ENCODE measurements at places on chromosomes 5 and 9. TPM values are rescaled to one million over a fixed set of nuclear protein-coding genes. Genes with fewer than 3 reads are reported as not detected.

GRCh38 chr5:74085782-74086181, 459.8 kb downstream of the ARHGEF28 start:
- no peak for DNase-seq

GRCh38 chr5:172799416-172799815, 28.4 kb upstream of the DUSP1 start:
- DNase-seq: no peak

- DNase-seq: no peak
These were observed 143.0 kb upstream of the EGFLAM start for GRCh38 chr5:38115318-38115827.

DNA sequence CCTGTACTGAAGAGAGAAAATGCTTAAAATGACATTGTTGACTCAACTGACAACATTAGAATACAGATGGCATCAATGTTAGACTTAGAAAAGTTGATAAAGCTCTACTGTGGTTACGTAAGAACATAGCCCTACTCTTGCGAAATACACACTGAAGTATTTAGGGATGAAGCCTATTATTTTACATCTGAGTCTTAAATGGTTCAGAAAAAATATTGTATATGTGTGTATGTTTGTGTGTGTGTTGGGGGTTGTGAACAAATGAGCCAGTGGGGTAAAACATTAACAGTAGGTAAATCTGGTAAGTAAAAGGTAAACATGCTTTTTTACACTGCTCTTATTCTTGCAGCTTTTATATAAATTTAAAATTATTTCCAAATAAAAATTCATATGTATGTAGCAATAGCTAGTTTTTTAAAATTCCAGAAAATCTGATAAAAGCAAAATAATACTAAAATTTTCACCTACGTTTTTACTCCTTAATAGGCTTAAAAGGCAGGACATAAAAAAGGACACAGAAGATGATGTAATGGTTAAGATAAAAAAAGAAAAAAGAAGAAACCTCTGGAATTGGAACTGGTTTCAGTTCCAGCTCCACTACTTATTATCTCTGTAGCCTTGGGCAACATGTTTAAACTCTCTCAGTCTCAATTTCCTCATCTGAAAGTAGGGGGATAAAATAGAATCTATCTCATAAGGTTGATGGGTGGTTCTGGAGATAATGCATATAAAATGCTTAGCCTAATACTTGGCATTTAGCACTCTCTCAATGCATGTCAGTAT, 44.3 kb downstream of the GARNL3 start:
- DNase-seq: no peak

GRCh38 chr5:163585206-163585605, 79.8 kb downstream of the MAT2B start:
- no peak for DNase-seq

GRCh38 chr5:14977058-14977685, 105.6 kb upstream of the ANKH start:
- DNase-seq: no peak

DNA sequence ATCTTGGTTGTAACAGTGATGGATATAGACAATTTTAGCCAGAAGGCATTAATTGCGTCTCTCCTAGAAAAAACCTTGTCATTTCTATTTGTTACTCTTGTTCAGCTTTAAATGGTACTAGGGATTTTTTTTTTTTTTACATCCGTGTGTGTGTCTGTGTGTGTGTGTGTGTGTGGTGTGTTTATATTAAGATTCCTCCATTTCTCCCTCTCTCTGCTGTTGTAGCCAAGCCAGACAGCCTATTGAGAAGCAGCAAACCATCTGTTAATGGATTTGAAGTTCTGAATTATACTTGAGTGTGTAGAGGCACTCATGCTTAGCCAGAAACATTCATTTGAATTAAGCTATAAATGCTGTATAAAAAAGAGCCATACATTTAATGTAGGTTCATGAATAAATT, 72.3 kb downstream of the SLF1 start:
- no peak for DNase-seq

- DNase-seq: no peak
These were observed 27.6 kb downstream of the TBC1D2 start for GRCh38 chr9:98227883-98228282.

DNA sequence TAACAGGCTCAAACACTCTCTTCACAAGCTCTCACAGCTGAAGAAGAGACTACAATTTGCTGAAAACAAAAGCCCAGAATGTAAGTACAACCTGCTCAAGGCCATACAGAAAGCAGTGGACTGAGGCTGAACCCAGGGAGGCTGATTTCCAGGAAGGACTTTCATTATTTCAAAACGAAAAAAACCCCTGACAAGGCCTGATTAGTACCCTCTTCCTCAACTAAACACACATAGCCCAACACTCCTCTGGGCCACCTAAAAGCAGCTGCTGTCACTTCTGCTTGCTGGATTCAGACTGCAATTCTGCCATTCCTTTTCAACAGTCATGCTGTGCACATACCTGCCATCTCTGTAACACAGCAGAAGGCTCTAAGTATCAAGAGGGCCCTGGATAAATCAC, 18.2 kb downstream of the NRG2 start:
- DNase-seq: no peak

DNA sequence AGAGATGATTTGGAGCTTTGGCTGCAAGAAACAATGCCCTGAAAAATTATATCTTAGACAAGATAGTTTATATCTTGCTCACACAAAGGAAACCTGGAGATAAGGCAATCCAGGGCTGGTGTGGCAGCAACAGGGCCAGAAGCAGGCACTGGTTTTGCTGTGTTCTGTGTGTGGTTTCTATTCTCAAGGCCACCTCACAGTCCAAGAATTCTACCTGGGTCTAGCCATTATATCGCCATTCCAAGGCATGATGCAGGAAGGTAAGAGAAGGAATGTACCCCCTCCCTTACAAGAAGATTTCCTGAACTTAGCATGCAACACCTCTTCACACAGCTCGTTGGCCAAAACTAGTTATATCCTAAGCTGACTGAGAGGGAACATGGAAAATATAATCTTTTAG, 74.5 kb upstream of the MEGF10 start:
- no peak for DNase-seq

DNA sequence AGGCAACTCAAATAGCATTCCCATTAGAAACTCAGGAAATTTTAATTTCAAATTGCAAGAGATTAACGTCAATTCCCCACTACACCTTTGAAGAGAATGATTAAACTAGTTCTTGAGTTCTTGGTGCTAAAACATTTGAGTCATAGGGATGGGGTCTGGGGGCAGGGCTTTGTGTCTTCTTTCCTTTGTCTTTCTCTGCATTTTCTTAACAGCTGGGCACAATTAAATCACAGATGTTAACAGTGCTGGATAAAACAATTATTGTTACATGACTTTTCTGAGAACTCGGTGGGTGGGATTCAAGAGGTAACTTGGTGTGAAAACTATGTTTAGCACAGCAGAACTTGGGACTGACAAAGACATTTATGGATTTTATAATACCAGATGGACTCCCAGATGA, 351.9 kb upstream of the TNC start:
- DNase-seq: no peak

- DNase-seq: no peak
These were observed 14.2 kb upstream of the C5orf46 start for GRCh38 chr5:147920420-147921030.

DNA sequence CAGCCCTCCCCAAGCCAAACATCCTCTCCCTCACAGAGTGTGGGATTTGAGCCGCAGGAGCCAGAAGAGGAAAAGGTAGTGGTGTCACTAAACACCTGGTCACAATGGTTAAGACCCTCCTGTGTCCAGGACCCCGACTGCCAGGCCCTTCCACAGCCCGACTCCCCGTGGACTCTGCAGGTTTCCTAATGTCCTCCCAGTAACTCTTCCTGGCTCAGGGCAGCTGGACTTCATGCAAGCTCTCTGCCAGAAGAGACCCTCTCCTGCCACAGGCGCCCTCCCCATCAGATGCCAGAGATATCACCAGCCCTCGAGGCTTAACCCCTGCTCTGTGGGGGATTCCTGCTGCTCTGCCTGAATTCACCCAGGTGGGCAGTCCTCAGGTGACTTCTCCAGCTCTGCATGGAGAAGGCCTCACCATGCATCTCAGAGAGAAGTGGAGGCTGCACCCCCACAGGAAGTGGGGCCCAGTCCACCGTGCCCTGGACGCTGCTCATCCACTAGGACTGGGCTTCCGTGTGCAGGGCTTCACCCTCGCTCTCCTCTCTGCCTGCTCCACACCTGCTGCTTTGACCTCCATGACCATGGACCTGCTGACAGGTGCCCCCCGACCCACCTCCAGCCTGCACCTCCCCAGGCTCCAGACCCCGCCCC, 111.2 kb downstream of the ADAMTS2 start:
- DNase-seq: no peak

DNA sequence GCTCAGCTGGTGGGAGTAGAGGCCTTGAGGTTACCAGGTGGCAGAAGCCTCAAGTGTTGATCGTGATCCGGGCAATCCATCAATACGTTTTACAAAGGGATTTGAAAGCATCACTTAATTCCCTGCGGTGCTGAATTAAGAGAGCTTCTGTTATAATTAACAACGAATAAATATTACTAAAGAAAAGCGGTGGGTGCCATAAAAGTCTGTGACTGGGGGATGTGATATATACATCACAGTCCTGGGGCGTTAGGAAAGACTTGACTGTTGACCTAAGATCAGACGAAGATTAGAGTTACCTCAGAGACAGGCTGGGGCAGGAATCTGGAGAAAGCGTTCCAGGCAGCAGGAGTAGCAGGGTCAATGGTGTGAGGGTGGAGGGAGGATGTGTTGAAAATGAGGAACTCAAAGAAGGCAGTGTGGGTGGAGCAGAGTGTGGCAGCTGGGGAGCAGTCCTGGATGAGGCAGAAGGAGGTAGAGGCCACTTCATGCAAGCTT, 6.7 kb upstream of the C5orf63 start:
- DNase-seq: no peak

GRCh38 chr9:32326146-32326545, 58.3 kb upstream of the ACO1 start:
- DNase-seq: no peak

DNA sequence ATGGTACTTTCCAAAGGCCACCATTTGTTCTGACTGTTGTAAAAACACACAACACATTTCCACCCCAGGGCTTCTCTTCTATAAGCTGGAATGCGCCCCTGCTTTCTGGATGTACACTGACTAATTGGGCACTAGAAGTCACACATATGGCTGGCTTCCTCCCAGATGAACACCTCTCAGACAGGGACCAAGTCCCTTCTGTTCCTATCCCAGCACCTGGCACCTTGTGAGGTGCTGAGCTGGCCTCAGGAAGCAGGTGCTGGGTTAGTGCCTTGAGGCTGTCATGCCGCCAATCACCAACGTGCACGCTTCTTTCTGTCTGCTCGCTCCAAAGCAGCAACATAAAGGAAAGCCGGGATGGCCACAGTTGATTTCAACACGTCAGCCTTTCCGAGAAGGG, 93.2 kb downstream of the FSTL4 start:
- DNase-seq: no peak

GRCh38 chr5:158463938-158464337, 605.0 kb upstream of the CLINT1 start:
- DNase-seq: no peak

- no peak for DNase-seq
These were observed 16.2 kb downstream of the SPTAN1 start for GRCh38 chr9:128568470-128569078.

- no peak for DNase-seq
These were observed 1300.1 kb upstream of the ACO1 start for GRCh38 chr9:31084350-31084749.

DNA sequence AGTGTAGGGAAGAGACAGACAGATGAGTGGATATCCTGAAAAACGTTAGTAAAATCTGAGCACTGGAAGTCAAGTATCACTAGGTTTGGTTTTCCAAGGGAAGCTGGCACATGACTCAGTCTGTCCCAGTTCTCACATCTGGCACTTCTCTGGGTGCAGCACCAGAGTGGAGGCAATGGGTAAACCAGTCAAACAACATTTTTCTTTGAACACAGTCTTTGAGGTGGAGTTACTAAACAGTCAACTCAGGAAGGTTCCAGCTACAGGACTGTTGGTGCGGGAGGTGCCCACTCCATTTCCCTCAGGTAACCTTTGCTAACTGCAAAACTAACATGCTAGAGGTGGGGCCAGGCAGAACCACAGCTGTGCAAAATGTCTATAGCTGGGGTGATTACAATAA, 301.4 kb upstream of the RFX3 start:
- DNase-seq: no peak

- no peak for DNase-seq
These were observed 367.2 kb downstream of the TMEM232 start for GRCh38 chr5:110359221-110359620.

DNA sequence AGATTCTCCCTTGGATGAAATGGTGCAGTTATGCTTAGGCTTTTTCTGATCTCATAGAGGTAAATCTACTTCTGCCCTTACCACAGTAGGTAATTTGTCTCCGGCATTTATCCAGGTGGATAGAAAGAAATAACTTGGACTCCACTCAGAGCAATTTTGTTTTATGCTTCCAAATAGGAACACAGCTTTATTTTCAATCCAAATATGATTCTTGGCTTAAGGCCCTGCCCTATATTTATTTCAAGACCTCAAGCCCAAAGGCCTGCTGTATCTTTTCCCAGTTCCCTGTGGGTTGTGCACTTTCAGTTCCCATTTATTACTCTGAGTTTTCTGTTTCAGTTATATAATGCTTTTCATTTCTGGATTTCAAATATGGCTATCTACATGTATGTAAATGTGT, 274.2 kb upstream of the SMC2 start:
- DNase-seq: no peak

DNA sequence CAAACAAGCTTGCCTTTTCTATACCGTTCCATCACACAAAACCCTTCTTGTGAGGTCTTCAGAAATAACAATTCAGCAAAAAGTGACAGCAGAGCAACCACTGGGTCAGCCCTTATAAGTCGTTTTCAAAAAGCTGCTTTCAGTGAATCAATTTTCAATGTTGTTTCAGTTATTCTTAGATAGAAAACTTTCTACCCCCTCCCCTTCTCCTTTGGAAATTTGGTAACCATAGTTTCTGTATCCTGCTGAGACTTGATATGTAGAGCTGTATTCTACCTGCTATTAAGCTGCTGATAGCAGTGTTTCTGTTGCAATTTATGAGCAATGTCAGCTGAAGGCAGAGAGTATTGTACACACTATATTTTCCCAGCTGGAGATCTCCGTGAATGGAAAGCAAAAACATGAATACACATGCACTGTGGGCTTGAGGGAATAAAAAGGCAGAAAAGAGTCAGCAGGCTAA, 75.7 kb downstream of the ZNF608 start:
- no peak for DNase-seq

The PCDHA5 gene
- total RNA-seq: not detected

The SPATA31C1 gene
- total RNA-seq: not detected

The NELFB gene
- 72.1 TPM for total RNA-seq

The EPB41L4B gene
- 2.0 TPM for total RNA-seq

The IQGAP2 gene
- total RNA-seq: 43.5 TPM

The MXD3 gene
- 11.8 TPM for total RNA-seq

The NCS1 gene
- 4.2 TPM for total RNA-seq

The CCDC192 gene
- not detected for total RNA-seq

The PCDHAC1 gene
- total RNA-seq: not detected

The GLIPR2 gene
- total RNA-seq: 26.3 TPM

The ERCC6L2 gene
- total RNA-seq: 33.7 TPM

The PDZD2 gene
- total RNA-seq: not detected

The PCDHB2 gene
- total RNA-seq: not detected

The NR2F1 gene
- total RNA-seq: not detected
